CD4-positive, alpha-beta memory T cell (primary cell): ENCODE measurements at places on chromosomes 11 and 22. TPM values are rescaled to one million over a fixed set of nuclear protein-coding genes. Genes with fewer than 3 reads are reported as not detected.

Gene MAPK11
- total RNA-seq, result 1.6 TPM

Gene POU2F3
- not detected for total RNA-seq

DNA sequence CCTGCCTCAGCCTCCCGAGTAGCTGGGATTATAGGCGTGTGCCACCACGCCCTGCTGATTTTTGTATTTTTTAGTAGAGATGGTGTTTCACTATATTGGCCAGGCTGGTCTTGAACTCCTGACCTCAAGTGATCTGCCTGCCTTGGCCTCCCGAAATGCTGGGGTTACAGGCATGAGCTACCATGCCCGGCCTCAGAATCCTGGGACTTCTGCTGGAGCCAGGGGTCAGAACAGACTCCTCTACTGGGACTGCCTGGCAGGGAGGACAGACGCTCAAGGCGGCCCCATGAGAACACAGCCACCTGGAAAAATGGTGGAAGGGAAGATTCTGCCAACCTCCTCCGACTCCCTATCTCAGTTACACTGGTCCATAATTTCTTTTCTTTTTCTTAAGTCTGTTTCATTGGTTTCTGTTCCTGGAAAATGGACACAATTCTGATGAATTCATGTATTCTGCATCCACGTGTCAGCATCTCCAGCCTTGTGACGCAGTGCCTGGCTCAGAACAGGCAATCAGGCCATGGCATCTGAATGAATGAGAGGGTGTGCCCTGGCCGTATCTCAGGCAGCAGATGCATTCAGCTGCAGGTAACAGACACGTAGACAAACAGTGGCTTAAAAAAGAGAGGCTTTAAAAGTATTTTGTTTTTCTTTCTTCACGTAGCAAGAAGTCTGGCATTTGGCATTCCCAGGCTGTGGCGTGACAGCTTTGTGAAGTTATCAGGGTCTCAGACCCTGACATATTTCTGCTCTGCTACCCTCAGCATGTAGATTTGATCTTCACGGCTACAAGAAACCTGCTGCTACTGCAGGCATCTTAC is 4.8 kb downstream of the SMIM38 start:
- H3K36me3 ChIP-seq, result no peaks in the 10 kb centered on the region
- H3K4me3 ChIP-seq, result no peak overlapping the region
- no peak overlapping the region for H3K27ac ChIP-seq

Gene HBG1
- total RNA-seq, result not detected

GRCh38 chr11:102513869-102514268 is 16.7 kb downstream of the MMP7 start:
- H3K36me3 ChIP-seq, result no peaks in the 10 kb centered on the region
- H3K27ac ChIP-seq, result no peak overlapping the region
- H3K27me3 ChIP-seq, result no peaks in the 10 kb centered on the region
- H3K4me1 ChIP-seq, result no peaks in the 10 kb centered on the region

GRCh38 chr22:45969801-45970470 is 7.0 kb downstream of the WNT7B start:
- H3K4me3 ChIP-seq, result no peak overlapping the region
- H3K36me3 ChIP-seq, result no peaks in the 10 kb centered on the region
- no peak overlapping the region for H3K27ac ChIP-seq
- H3K27me3 ChIP-seq, result peaks cover 14% of the 10 kb centered on the region
- H3K4me1 ChIP-seq, result no peaks in the 10 kb centered on the region
- no peak for DNase-seq

Gene SCGB1D2
- total RNA-seq, result not detected
